ENCODE measurements at places on chromosomes 11 and 22. TPM values are rescaled to one million over a fixed set of nuclear protein-coding genes. Genes with fewer than 3 reads are reported as not detected.

RIMBP3C gene
- 0.20 TPM for total RNA-seq

MMP3 gene
- total RNA-seq, result 94.7 TPM

PIK3IP1 gene
- 162 TPM for total RNA-seq

DNA sequence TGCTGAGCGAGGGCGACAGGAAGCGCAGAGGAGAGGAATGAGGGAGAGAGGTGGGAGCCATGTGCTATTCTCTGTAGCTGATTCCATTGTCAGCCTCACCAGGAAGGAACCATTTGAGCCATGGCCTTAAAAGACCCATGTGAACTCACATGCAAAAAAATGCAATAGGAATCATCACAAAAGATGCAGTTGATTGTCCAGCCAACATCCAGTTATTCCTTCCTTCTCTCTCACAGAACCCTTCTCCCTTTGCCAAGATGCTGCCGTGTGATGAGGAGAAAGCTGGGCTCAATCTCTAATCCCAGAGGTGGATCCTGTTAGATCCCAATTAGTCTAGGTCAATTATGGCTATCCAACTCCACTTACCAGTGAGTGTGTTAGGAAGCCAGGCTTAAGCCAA is 58.2 kb upstream of the RRAS2 start:
- no peak for DNase-seq

GRCh38 chr11:62552485-62553079 is 6.0 kb upstream of the AHNAK start:
- no peak for DNase-seq

DNA sequence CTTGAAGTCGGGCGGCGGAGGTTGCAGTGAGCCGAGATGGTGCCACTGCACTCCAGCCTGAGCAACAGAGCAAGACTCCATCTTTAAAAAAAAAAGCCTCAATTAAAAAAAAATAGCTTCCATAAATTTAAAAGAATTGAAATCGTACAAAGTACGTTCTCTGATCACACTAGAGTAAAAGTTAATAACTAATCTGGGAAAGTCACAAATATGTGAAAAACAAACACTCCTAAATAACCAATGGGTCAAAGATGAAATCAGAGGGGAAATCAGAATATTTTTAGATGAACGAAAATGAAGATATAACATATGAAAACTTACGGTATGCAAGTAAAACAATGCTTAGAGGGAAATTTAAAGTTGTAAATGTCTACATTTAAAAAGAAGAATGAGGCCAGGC is 19.8 kb downstream of the NEFH start:
- no peak for DNase-seq

GRCh38 chr11:119108146-119108856 is 1.2 kb downstream of the C2CD2L start:
- no peak for DNase-seq

DNA sequence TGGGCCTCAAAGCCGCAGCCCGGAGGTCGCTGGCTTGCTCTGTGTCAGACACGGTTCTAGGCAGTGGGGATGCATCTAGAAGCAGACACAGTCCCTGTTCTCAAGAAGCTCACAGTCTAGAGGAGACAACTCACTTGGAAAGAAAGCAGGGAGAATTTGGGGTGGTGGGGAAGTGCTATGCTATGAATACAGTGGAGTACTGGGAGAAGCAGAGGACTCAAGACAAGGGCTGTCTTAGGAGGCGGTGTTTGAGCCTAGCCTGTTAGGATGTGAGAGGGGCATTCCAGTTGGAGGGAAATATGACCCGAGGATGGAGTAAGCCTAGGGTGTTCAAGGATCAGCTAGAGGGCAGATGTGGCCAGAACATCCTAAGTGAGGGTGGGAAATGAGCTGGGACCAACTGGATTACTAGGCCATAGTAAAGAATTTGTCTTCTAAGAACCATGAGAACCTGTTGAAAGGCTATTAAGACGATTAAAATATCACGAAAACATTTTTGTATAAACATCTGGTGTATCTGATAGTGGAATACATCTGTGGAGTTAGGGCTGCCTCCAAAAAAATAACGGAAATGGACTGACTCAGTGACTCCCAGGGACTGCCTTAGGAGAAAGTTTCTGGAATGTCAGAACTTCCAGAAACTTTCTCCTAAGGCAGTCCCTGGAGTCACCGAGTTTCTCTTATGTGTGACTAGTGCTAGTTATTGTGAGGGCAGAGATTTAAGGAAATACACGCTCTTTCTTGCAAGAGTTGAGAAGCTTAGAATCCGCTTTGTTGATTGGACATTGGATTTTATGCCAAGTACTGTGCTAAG is 1.1 kb upstream of the PITPNB start:
- peak; percentile 23 for DNase-seq

DNA sequence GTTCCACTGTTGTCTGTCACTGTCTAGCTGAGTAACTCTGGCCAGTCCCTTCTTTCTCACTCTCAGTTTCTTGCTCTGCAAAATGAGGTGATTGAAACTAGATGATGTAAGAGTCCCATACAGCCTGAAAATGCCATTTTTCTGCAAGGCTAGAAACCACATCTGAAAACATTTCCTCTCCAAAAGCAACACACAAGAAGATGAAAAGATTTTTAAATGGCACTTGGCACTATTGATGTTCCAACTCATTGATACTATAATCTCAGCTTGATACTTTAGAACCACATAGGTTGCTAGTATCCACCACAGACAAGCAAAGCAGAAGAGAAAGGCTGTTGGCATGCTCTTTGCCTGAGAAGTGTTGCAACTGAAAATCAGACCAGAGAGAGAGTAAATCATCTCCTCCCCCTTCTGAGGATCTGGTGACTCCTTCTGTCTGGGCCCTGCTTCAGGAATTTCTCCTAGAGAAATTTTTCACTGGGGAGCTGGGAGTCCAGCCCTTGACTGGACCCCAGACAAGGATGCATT is 1217.9 kb downstream of the LRRC4C start:
- peak; percentile 19 for DNase-seq

GRCh38 chr11:74269161-74269811 is 42.2 kb downstream of the P4HA3 start:
- no peak for DNase-seq

DNA sequence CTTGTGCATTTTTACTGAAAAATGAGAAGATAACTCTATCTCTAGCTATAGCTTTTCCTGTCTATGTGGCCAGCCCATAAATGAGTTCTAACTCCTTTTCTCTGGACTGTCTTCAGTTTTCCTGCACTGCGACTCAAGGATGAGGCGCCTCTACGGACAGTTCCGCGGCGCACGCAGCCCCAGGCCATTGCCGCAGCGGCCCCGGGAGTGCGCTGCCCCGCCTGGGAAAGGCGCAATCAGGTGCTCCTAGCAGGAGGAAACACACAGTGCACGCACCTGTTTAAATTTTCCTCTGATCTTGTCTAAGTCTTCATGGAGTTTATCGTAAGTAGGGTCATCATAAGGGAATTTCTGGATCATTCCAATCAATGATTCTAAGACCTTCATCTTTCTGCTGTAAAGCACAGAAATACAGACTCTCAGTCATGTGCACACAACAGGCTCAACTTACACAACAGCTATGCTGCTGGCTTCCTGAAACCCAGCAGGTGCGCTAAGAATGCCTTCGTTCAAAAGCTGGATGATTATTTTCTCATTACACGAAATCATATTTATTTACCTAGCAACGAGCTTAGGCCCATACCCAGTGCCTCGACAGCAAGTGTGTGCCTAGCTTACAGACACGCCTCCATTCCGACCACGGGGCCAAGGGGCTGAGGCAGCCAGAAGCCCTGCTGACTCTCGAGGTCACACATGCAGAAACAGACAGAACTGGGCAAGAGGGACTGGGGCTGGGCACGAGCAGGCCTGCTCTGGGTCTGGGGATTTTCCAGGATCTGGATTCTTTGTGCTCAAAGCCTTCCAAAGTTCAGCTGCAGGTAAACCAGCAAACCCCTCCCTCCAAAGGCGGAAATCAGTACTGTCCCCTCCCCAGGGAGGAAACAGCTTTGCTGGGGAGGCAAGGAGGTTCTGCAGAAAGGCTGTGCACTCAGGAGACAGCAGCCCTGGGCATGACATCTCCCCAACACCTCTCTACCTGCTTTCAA is 7.2 kb downstream of the LTO1 start:
- DNase-seq, result peak; percentile 82

- no peak for DNase-seq
Observed at GRCh38 chr11:10439351-10439750, 15.7 kb upstream of the AMPD3 start.

- DNase-seq, result no peak
Observed at GRCh38 chr11:67438158-67438902, 848 bp upstream of the PTPRCAP start.

- no peak for DNase-seq
Observed at GRCh38 chr11:65896034-65896999, 3.9 kb downstream of the FOSL1 start.

GRCh38 chr11:32161293-32161692 is 70.4 kb downstream of the RCN1 start:
- DNase-seq, result no peak
